AG04450 (cell line): ENCODE measurements at places on chromosomes 16 and 17. TPM values are rescaled to one million over a fixed set of nuclear protein-coding genes. Genes with fewer than 3 reads are reported as not detected.
A peak's percentile ranks its signal among the peaks of the same experiment; 100 is the strongest.

CLEC3A gene
- polyA plus RNA-seq = not detected in 2 replicates

TSPAN10 gene
- 0.92 and 0.98 TPM in 2 replicates for polyA plus RNA-seq

SEPTIN12 gene
- polyA plus RNA-seq = not detected in 2 replicates

AURKB gene
- polyA plus RNA-seq = 5.9 and 7.7 TPM in 2 replicates

EFNB3 gene
- 7.2 and 7.7 TPM in 2 replicates for polyA plus RNA-seq

MMP2 gene
- 1,281 and 1,465 TPM in 2 replicates for polyA plus RNA-seq

MIEF2 gene
- polyA plus RNA-seq = 5.9 and 7.1 TPM in 2 replicates

ESRP2 gene
- polyA plus RNA-seq = 0.01 and 0.14 TPM in 2 replicates

NKD1 gene
- not detected in 2 replicates for polyA plus RNA-seq

FNDC8 gene
- polyA plus RNA-seq = 0.09 TPM in 1 of 2 replicates, not detected in the other

BIRC5 gene
- 11.6 and 15.3 TPM in 2 replicates for polyA plus RNA-seq

CCL16 gene
- not detected in 2 replicates for polyA plus RNA-seq

CIITA gene
- polyA plus RNA-seq = 0.04 and 0.06 TPM in 2 replicates

C1QTNF1 gene
- 15.4 and 23.4 TPM in 2 replicates for polyA plus RNA-seq

GRCh38 chr17:70407506-70407905 is 238.2 kb downstream of the KCNJ2 start:
- DNase-seq = no peak

- DNase-seq = no peak
These were observed 276.1 kb downstream of the SNX29 start for GRCh38 chr16:12252616-12253015.

GRCh38 chr16:54273566-54273965 is 13.0 kb downstream of the IRX3 start:
- DNase-seq = no peak

GRCh38 chr16:83952587-83952939 is 477 bp upstream of the OSGIN1 start:
- DNase-seq = no peak

DNA sequence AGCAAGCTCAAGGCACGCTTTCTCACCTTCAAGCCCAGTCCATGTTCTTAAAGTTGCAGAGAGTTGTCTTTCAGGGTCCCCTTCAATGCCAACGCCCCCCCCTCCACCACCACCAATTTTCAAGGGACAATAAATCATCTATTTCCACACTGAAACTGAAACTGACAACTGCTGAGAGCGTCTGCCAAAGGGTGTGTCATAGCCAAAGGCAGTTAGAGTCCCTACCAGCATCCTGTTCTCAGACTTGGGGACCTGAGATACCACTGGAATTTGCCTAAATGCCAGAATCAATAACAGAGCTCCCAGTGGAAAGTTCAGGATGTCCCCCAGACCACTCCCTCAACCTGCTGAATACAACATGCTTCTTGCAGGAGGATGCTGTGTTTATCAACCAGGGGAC is 133.2 kb upstream of the SOX9 start:
- DNase-seq = no peak

DNA sequence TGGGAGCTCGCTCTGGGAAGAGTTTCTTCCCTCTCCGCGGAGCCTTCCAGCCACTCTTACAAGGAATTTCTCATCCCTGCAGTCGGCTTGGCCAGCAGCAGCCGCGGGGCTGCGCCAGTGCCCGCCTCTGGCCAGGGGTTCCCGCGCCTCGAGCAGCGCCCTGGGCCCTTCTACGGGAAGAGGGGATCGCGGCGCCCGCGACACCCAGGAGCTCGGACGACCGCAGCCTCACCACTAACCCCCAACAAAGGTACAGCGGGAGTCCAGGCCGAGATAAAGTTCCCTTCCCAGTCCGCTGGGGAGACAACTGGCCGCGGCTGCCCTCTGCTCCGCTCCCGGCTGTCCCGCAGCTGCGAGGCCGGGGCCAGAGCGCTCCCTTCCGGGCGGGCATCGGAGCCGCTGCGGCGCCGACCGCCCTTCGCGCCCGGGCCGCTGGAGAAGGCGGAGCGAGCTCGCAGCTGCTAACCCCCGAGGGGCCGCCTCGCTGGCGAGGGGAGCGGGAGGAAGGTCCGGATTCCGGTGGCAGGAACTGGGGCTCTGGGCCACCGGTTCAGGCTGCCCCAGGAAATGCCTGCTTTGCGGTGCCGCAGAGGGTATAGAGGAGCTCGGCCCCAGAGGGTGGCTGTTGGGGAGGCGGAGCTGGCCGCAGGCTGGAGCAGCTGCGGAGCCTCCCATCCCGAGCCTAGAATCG is 3.6 kb upstream of the HS3ST3B1 start:
- no peak for DNase-seq

GRCh38 chr17:7719661-7720060 is 2.1 kb downstream of the DNAH2 start:
- DNase-seq = no peak

GRCh38 chr17:60585887-60586286 is 14.1 kb upstream of the PPM1D start:
- no peak for DNase-seq

DNA sequence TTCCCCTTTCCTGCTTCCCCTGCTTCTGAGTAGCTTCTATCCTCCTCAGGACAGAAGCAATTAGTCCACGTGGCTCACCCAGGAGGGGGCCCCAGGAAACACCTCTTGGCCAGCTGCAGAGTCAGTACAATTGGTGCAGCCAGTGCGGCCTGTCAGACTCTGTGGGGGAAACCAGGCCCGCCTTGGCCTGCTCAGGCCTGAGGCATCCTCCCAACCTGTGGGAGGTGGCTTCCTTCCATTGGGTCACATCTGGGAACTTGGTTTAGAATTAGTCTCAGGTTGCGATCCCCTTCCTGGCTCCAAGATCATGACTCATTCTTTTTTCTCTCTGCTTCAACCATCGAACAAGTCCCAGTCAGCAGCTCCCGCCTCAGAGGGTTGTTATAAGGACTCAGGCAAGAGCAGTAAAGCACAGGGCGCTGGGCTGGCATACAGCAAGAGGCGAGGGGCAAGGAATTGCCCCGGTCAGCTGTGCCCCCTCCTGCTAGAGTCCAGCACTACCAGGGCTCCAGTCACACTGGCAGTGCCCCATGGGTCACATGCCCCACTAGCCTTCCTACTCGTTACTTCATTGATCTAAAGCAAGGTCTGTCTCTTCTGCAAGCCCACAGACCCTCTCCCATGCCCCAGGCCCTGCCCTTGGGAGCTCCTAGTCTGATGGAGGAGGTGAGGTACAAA is 8.1 kb upstream of the EPX start:
- DNase-seq = peak; percentile 8

DNA sequence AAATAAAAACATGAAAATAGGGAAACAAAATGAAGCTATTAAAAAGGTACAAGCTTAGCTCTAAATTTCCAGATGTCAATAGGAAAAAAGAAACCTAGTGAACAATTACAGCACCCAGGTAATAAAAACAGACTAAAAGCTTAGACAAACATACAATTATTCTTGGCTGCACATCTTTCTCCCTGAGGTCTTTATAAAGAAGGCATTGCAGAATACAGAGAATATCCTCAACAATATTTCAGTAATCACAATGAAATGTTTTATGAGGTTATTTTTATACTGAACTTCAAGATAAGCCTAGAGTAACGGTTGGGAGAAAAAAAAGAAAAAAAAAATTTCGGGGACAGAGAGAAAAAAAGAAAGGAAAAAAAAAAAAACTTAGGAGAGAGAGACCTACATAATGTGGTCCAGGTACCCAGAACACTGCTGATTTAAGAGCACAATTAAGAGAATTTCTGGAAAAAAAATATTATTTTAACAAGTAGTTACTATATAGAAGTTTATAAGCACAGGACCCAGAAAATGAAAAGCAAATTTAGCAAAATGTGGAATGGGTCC is 26.5 kb downstream of the KANSL1 start:
- no peak for DNase-seq

DNA sequence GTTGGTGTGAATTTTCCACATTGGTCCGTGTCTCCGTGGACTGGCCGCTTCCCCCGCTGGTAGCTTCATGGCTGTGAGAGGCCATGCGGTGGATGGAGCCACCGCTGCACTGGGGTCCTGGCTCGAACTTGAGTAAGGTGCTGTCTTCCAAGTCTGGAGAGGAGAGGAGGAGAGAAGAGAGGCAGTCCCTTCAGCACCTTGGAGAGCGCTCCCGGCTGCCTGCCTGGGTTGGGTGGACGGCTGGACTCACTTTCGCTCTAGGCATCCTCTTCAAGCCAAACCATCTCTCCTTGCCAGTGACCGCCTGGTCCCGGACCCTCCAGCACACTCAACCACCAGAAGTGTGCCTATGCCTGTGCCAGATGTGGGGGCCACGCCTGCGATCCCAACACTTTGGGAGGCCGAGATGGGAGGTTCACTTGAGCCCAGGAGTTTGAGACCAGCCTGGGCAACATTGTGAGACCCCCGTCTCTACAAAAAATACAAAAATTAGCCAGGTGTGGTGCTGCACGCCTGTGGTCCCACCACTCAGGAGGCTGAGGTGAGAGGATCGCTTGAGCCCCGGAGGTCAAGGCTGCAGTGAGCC is 6.2 kb downstream of the JPH3 start:
- peak; percentile 13 for DNase-seq

DNA sequence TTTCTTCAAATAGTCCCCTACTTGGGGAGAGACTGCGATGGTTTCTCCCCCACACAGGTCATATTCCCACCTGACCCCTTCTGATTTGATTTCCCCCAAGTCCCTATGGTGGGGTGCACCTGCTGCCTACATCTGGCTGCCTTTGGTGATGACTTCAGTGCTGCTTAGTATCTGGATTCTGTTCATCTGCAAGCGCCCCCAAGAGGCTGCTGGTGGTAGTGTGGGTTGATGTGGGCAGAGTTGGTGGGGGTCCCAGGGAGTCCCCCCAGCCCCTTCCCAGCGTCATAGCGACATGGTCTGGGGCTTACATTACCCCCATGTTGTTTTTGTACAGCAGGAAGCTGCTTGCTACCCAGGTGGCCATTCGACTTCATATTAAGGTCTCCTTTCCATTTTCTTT is 99.2 kb downstream of the NTN1 start:
- no peak for DNase-seq

- DNase-seq = no peak
These were observed 194.4 kb upstream of the AXIN2 start for GRCh38 chr17:65755799-65756198.

GRCh38 chr16:54649876-54650275 is 280.8 kb upstream of the IRX5 start:
- no peak for DNase-seq

GRCh38 chr17:17812211-17813054 is 24.4 kb downstream of the SREBF1 start:
- no peak for DNase-seq

GRCh38 chr17:58679263-58680037 is 12.4 kb downstream of the TEX14 start:
- DNase-seq = no peak

DNA sequence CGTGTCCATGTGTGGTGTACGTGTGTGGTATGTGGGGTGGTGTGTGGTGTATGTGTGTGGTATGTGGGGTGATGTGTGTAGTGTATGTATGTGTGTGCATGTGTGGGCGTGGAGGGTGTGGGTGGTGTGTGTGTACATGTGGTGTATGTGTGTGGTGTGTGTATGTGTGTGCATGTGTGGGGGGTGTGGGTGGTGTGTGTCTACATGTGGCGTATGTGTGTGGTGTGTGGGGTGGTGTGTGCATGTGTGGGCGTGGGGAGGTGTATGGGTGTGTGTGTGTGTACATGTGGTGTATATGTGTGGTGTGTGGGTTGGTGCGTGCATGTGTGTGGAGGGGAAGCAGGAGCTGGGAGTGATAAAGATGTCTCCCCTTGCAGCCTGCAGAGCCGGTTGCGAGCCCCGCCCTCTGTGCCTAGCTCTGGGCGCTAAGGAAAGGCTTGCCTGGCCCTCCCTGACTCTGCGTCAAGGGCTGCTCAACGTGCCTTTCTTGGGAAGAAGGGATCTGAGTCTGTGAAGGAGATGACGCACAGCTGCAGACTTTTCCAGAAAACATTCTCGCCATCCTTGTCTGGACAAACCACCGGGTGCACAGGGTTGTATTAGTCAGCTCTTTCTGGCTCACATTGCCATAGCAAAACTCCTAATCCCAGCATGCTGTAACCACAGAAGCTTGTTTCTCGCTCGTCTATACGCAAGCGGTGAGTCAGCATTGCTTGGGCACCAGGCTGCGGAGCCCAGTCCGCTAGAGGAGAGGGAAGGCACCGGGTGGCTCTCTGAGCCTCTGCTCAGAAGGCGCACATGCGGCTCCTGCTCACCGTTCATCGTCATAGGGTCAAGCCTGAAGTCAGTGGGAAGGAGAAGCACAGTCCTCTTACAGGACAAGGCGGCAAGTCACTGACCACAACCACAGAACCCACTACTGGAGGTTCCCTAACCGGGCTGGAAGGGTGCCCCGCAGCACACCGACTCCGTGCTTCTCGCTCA is 2.0 kb upstream of the CD300H start:
- peak; percentile 36 for DNase-seq

GRCh38 chr16:88327561-88328312 is 55.0 kb upstream of the ZNF469 start:
- no peak for DNase-seq

DNA sequence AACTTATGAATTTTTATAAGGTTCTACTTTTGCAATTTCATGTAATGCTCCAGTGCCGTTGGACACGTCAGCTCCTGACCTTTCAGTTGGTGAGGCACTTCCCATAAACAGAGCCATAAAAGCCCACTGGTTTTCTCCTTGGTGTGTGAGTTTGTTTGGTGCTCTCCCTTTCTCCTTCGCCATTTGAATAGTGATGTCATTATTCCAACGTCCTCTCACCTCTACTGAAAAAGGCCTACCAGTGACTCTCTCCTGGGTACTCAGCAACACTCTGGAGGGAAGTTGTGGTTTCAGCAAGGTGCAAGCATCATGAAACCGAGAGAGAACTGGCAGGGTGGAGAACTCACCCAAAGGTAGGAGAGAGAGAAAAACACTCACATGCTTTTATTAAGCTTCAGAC is 29.6 kb upstream of the HNF1B start:
- DNase-seq = no peak
